Activated T-helper 17 cell treated with anti-CD3 and anti-CD28 coated beads, Interleukin-2, amount 50 U/mL, for 72 hours (primary cell): ENCODE measurements at places on chromosomes 11 and 22. TPM values are rescaled to one million over a fixed set of nuclear protein-coding genes. Genes with fewer than 3 reads are reported as not detected.

- ATAC-seq, result peak; percentile 79
Observed at GRCh38 chr22:46545086-46545792, 7.8 kb upstream of the CELSR1 start.

DNA sequence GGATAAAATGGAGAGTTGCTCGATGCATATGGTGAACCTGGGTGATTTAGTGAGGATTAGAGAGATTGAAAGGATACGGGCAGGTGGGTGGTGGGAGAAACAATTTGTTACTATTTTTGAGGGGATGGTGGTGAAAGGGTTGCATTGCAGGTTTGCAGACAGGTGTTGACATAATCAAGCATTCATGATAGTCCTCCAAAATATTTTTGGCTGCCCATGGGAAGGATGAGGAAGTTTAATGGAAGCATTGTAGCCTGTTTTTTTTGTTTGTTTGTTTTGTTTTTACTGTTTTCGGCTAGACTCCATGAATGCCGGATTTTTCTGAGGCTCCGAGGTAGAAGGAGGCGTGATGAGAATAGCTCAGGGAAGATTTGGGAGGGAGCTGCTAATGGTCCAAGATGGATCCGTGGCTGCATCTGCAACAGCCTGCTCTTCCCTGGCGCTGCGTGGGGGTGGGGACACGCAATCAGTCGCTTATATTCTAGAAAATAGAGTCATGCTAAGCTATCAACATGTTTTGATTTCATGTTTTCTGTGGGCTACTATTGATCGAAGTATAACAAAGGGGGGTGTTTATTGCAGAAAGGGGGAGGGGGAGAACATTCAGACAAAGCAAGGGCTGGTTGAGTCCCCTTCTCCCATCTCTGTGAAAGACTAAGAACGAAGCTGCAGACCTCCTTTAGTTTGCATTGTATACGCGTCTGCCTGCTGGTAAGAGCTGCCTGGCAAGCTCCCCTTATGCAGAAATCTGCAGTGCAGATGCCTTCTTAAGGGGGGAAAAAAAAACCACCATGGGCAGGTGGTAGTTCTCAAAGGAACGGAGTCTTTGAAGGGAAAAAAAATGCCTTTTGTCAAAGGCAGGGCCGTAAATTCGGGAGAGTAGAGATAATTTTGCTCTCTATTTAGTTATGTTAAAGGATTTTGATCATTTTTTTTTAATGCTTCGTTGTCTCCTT, 1.0 kb downstream of the RTN3 start:
- ATAC-seq, result no peak

- no peak for ATAC-seq
Observed at GRCh38 chr11:101583251-101584128, at the start of gene TRPC6. Gene TRPC6 (minus strand): TSS chr11:101584007. CDS start chr11:101583503, 504 bp downstream.

- ATAC-seq, result no peak
Observed at GRCh38 chr11:84543367-84544159, 1083.6 kb downstream of the DLG2 start.

The SLC7A4 gene
- not detected for total RNA-seq

GRCh38 chr11:126328938-126329643, 25.2 kb downstream of the DCPS start:
- no peak for ATAC-seq

GRCh38 chr11:120023120-120023519, 114.8 kb downstream of the TRIM29 start:
- ATAC-seq, result no peak

DNA sequence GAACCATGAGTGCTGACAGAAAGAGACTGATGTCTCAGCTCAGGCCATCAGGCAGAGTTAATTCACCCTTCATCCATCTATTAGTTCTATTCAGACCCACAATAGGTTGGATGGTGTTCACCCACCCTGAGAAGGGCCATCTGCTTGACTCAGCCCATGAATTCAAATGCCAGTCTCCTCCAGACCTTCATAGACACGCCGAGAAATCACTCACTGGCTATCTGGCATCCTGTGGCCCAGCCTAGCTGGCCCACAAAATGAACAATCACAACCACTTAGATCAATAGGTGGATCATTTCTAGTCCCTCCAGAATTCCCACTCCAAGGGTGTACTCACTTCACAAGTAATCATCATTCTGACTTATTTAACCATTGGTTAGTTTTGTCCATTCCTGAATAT, 58.2 kb downstream of the MYEOV start:
- no peak for ATAC-seq

DNA sequence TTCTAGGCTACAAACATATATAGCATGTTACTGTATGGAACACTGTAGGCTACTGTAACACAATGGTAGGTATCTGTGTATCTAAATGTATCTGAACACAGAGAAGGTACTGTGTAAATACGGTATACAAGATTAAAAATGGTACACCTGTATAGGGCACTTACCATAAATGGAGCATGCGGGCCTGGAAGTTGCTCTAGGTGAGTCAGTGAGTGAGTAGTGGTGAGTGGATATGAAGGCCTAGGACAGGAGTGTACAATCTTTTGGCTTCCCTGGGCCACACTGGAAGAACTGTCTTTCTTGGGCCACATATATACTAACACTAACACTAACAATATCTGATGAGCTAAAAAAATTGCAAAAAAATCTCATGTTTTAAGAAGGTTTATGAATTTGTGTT, 21.4 kb downstream of the RNF141 start:
- no peak for ATAC-seq

- no peak for ATAC-seq
Observed at GRCh38 chr11:95308512-95309035, 77.6 kb upstream of the SESN3 start.

The POU2AF3 gene
- not detected for total RNA-seq

DNA sequence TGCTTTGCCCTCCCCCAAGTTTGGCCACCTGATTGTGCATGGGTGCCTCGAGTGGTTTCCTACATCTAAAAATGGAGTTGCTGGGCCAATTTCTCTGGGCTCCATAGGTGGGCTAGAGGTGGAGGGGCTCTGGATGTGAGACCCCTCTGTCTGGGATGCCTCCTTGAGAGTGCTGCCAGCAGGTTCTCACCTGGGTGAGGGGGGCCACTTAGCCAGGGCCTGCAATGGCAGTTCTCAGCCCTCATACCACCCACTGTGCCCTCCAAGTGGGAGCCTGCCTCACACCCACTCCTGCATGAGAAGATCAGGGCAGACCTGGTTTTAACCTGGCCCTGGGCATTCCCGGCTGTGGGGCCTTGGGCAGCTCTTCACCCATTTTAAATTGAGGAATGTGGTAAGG, 83.9 kb downstream of the CABIN1 start:
- no peak for ATAC-seq

The PPP6R2 gene
- 46.6 TPM for total RNA-seq

- no peak for ATAC-seq
Observed at GRCh38 chr22:44825310-44826150, 73.2 kb downstream of the ARHGAP8 start.

GRCh38 chr11:14342906-14343305, 16.1 kb downstream of the RRAS2 start:
- no peak for ATAC-seq
